ENCODE measurements at places on chromosomes 16 and 17.

GRCh38 chr16:62870554-62870953 lies 834.3 kb upstream of the CDH8 start:
- no peak for DNase-seq

GRCh38 chr17:8019166-8019565 lies 16.8 kb downstream of the GUCY2D start:
- no peak for DNase-seq

GRCh38 chr17:62134397-62134796 lies 69.3 kb upstream of the MED13 start:
- no peak for DNase-seq

DNA sequence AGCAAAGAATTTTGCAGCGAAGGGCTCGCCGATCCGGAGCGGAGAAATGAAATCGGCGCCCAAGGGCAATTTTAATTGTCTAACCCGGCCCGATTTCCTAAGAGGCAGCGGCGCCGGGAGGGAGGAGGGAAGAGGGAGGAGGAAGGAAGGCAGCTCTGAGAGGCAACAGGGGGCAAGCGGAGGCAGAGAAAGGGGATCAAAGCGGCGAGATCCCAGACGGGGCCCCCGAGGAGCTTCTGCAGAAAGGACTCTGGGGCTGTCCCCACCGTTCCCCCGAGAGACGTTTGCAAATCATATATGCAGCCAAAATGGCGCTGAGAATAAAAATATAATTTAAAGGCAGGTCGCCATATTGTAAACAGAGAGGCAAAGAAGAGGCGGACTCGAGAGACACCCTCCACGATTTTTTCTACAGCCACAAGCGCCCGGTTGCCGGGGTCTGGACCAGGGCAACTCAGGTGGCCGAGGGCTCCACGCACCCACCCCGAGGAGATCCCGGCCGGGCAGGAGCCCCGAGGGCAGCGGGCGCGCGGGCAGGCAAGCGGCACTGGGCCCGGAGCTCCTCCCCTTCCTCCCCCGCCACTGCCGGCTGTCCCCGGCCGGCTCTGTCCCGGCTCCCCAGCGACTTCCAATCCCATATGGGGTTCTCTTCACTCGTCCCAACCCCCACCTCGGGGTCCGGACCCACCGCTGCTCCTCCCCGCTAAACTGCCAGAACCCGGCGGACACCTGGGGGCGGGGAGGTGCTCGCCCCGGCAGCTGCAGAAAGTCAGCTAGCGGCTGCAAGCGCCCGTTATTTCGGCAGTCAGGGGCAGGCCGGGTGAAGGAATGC lies 1.9 kb downstream of the PHF12 start:
- DNase-seq, result peak; percentile 54

DNA sequence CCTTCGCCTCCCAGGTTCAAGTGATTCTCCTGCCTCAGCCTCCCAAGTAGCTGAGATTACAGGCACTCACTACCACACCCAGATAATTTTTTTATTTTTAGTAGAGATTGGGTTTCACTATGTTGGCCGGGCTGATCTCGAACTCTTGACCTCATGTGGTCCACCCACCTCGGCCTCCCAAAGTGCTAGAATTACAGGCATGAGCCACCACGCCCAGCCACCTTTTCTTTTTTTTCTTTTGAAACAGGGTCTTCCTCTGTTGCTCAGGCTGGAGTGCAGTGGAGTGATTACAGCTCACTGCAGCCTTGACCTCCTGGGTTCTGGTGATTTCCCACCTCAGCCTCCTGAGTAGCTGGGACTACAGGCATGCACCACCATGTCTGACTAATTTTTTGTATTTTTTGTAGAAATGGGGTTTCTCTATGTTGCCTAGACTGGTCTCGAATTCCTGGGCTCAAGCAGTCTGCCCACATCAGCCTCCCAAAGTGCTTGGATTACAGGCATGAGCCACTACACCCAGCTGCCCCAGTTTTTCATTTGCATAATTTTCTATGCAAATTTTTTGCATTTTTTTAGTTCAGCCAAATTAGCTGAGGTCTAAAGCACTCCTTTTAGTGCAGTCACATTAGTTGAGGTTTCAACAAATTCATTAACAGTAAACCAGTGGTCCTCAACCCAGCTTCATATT lies 11.3 kb downstream of the WWP2 start:
- no peak for DNase-seq

DNA sequence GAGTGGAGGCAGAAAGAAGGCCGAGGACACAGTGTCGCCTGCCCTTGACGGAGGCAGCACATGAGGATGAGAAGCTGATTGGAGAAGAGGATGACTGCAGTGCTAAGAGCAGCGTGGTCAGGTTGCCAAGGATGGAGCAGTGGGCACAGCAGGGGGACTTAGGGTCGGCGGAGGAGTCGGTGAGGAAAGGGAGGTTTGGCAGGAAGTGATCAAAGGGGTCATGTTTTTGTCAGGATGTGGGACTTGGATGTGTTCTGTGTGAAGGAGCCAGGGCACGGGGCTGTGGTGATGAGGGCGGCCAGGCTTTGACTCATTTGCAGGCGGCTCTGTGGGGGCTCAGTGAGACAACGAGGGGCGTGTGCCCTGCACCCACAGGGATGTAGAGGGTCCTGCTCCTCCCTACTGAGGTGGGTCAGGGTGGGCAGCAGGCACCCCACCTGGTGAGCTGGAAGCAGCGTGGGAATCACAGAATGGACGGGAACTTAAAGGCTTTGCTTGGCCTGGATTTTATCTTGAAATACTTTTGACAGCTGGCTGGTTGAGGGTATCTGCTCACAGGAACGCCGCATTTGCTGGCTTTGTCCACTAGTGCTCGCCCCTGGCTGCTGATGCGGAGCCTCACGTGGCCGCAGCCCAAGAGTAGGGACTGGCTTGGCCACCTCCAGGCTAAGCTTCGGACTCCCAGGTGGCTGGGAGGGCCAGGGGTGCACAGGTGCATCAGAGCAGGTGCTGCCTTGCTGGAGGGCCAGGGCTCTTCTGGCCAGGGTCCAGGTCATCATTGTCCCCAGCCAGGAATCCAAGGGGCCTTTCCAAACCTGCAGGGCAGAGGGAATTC lies 6.0 kb downstream of the MPG start:
- no peak for DNase-seq

GRCh38 chr16:75624921-75625334 lies 1.8 kb upstream of the ADAT1 start:
- DNase-seq, result no peak

DNA sequence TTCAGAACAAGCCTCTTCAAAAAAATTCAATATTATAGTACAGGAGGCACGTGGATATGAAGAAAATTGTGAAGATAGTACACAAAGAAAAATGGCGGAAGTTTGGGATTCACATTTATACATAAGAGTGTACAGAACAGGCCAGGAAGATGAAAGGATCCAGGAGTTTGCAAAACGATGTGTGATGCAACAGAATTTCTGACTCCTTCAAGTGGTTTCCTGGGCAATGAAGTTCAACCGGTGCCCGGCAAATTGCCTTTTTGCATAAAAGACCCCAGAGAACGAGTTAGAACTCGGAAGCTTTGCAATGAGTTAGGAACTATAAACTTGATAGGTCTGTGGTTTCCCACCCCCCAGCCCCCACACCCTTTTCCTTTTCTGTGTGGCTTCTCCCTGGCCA lies 189.1 kb downstream of the SALL1 start:
- no peak for DNase-seq

DNA sequence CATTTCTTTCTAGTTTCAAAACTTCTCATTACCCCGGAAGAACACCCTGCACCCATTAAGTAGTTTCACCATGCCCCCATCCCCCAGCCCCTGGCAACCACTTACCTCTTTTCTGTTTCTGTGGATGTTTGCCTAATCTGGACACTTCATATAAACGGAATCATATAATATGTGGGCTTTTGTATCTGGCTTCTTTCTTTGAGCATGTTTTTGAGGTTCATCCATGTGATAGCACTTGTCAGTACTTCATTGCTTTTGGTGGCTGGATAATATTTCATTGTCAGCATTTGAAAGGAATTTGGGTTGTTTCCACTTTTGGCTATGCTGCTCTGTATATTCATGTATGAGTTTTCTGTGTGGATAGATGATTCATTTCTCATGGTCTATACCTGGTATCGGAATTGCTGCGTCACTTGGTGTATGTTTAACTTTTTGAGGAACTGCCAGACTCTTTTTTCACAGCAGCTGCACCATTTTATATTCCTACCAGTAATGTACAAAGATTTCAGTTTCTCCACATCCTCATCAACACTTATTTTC lies 30.0 kb upstream of the SLC5A10 start:
- DNase-seq, result no peak

DNA sequence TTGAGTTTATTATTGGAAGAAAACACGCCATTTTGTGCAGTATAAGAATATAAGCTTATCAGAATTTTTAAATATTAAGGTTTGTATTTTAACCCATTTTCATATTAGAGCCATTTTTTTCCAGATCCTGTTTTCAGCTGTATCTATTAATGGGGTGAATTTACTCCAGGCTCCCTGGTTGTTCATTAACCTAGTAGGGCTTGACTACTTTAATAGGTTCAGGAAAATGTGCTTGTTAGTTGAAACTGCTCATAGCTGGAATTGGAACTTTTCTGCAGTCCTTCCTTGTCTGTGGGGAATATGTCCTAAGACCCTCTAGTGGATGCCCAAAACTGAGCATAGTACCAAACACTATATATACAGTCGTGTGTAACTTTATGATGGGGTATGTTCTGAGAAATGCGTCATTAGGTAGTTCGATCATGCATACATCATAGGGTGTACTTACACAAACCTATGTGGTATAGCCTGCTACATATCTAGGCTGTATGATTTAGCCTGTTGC lies 28.0 kb downstream of the NFAT5 start:
- DNase-seq, result no peak

DNA sequence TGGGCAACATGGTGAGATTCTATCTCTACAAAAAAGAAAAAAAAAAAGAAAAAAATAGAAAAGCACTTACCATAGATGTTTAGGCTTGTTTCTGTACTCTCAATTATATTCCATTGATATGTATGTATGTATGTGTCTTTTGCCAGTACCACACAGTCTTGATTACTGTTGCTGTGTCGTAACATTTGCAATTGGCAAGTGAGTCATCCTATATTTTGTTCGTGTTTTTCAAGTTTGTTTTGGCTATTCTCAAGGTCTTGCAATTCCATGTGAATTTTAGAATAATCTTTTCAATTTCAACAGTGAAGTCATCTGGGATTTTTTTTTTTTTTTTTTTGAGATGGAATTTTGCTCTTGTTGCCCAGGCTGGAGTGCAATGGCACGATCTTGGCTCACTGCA lies 19.3 kb downstream of the SPECC1 start:
- no peak for DNase-seq

DNA sequence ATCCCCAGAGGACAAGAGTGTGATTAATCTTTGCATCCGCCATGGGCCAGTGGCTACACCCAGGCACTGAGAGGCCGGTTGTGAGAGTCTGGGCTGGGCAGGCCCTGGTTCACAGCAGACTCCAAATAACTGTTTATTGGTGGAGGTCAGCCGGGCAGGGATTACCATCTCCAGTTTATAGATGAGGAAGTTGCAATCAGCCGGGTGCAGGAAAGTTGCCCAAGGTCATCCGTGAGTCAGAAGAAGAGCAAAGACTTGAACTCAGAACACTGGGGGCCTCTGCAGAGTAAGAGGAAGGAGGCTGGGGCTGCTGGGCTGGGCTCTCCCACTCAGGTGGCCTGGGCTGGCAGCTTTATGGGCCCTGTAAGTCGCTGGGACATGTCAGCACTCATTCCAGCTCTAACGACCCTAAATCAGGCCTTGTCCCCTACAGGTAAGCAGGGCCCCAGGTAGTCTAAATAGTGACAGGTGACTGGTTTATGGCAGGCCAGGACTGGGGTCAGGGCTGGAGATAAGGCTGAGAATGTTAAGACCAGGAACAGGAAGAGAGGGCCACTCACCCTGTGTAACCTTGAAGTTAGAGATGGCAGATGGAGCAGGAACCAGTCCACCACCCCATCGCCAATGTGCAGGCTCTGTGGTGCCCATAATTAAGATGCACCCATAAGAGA lies 2.1 kb upstream of the CA4 start:
- no peak for DNase-seq

GRCh38 chr16:25060920-25061319 lies 45.8 kb upstream of the ARHGAP17 start:
- DNase-seq, result no peak

- no peak for DNase-seq
Measured at GRCh38 chr16:46923513-46924295, 39.5 kb downstream of the GPT2 start.

DNA sequence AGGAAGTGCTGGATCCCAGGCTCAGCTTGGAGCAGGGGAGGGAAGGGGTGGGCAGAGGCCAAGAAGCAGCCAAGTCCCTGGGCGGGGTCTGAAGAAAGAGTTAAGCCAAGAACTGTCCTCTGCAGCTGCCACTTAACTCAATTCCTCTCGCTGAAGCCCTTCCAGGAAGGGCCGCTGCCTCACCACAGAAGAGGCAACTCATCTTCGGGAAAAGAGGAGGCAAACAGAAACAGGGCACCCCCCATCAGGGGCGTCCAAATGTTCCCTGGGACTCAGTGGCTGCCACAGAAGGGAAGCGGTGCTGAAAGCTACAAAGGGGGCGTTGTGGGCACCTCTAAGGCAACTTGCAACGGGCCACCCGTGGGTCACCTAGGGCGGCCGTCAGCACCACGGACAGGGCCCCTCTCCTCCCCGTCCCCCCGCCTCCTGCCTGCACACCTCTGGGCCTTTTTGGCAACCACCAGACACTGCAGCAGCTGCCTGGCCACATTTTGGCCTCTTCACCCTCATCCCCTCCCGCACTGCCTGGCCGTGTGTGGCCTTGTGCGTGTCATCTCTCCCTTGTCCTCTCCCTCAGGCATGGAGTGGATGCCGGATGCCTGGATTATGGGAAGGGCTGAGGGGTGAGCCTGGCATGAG lies 2.5 kb downstream of the TLCD3B start:
- no peak for DNase-seq
